Stimulated activated CD4-positive, alpha-beta T cell treated with anti-CD3 and anti-CD28 coated beads, Interleukin-4, amount 100 ng/mL, for 48 hours (primary cell): ENCODE measurements at places on chromosomes 7 and 10.
A peak's percentile ranks its signal among the peaks of the same experiment; 100 is the strongest.

DNA sequence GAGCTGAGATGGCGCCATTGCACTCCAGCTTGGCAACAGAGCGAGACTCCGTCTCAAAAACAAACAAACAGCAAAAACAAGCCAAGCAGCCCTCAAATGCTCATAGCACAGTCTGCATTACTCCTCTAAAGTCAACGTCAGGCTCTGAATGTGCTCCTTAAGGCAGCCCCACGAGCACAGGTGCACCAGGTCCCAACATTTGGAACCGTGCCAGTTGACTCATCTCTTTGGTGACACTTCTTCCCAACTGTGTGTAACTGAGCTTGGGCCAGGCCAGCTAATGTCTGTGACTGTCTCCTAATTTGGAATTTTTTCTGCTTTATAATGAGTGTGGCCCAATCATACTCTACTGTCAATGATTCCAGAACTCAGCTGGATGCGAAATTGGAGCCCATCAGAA is 66.3 kb upstream of the EFCAB10 start:
- DNase-seq, result no peak

GRCh38 chr7:81672872-81673271 is 97.0 kb downstream of the HGF start:
- DNase-seq, result no peak

DNA sequence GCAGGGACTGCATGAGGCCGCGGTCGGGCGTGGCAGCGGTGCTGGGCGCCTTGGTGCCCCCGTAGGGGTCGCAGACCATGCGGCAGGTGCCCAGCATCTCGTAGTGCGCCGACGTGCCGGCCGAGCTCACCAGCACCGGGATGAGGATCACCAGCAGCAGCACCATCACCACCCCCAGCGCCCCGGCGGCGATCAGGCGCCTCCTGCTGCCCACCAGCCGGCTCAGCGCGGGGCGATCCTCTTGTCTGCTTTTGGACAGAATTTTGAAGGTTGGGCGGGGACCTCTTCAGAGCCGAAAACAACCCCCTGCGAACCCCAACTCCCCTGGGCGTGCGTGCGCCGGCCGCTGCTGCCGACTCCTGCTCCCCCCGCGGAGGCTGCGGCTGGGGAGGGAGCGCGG is 779 bp downstream of the C1QL3 start:
- DNase-seq, result peak; percentile 36

DNA sequence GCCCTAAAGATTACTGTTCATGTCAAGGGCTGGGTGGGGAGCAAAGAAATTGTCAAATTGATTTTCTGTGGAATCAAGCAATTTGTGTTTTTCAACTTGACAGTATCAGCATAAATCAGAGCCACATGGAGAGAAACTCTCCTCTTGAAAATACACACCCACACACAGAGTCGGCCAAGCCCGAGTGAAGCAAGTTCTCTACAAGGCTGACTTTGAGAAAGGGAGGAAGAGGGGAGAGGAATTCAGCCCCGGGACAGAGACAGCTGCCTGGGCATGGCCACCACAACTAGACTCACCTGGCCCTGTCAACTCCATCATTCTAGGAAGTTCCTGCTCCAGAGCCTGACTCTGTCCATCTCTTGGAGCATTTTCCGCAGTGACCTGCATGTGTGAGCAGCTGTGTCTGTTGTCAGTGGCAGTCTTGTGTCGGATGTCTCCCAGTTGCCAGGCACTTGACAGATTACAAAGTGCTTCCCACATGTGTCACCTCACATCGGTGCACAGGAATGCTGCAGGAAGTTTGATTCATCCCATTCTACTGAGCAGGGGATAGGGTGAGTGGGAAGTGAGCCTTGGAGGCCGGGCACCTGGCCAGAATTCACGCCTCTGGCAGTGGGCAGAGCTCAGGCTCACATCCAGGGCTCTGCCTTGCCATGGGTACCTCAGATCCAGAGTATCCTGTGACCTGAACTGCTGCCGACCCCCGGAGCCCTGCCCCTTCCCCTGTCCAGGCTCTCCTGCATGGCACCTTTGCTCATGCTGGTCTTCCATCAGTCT is 37.9 kb downstream of the ADAM12 start:
- DNase-seq, result no peak

DNA sequence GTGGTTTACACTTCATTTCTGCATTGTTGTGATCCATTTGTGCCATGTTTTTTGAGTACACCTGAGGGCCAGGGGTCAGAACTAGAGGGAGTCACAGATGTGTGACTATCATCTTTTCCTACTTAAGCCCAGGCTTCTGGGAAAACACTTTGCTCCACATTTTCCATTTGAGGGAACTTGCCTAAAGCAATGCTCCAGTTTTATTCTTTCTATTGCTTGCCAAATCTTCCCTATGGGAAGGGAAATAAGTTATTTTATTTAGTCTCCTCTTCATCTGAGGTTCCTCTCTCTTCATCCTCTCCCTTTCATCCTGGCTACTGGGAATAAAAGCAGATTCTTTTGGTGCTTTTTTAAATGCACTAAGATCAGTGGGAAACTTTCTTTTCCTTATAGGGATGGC is 179.9 kb upstream of the PRSS58 start:
- no peak for DNase-seq

- no peak for DNase-seq
Observed at GRCh38 chr10:11023009-11023953, 5.6 kb downstream of the CELF2 start.

GRCh38 chr10:119650692-119651513 is at the start of gene BAG3:
Gene BAG3, plus strand, starts transcription at chr10:119651380. Its CDS starts 296 bp downstream, at chr10:119651676.
- peak; percentile 78 for DNase-seq
